ENCODE measurements at places on chromosomes 4 and X. TPM values are rescaled to one million over a fixed set of nuclear protein-coding genes. Genes with fewer than 3 reads are reported as not detected.

The CXCL1 gene
- total RNA-seq = 0.68 TPM

The ZFP92 gene
- 1.2 TPM for total RNA-seq

The GLA gene
- total RNA-seq = 23.2 TPM

DNA sequence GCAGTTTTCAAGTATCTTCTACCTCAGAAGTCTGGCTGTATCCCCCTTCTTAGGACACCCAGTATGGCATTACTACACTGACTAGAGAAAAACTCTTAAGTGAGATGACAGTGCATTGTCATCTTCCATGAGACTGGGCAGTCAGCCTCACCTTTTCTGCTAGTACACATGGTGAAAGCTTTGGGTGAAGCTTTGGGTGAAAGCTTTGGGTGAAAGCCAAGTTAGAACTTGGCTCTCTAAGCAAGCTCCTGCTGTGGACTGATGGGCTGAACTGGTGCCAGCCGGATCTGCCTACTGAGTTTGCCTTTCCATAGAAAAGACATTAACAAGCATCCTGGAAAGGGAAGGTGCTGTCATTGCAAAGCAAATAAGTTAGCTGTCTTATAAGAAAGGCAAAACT, 8.8 kb downstream of the EPHA5 start:
- no peak for DNase-seq

The GAGE12G gene
- not detected for total RNA-seq

GRCh38 chrX:24023972-24024669, 2.9 kb downstream of the KLHL15 start:
- no peak for DNase-seq
